CD4-positive, alpha-beta T cell (primary cell): ENCODE measurements at places on chromosomes 5 and 9. TPM values are rescaled to one million over a fixed set of nuclear protein-coding genes. Genes with fewer than 3 reads are reported as not detected.

GRCh38 chr9:85667374-85667773, 74.4 kb downstream of the AGTPBP1 start:
- DNase-seq: no peak

- no peak for DNase-seq
Observed at GRCh38 chr5:156395306-156395675, 68.3 kb downstream of the SGCD start.

DNA sequence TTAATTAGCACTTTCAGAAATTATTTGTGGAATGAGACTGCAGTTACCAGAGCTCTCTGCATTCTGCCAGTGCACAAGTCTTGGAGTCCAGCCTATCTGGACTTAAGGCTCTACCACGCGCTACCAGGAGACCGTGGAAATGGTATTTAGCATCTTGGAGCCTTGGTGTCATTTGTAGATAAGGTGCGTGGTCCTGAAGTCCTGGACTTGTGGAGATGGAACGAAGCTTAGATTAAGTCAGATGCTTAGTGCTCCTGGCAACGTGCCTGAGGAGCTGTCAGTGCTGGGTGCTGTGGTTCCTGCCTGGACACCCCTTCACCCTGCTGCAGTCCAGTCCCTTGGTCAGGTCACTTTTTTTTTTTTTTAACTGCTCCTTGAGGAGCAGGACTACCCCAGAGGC, 59.7 kb downstream of the RCL1 start:
- DNase-seq: no peak

DNA sequence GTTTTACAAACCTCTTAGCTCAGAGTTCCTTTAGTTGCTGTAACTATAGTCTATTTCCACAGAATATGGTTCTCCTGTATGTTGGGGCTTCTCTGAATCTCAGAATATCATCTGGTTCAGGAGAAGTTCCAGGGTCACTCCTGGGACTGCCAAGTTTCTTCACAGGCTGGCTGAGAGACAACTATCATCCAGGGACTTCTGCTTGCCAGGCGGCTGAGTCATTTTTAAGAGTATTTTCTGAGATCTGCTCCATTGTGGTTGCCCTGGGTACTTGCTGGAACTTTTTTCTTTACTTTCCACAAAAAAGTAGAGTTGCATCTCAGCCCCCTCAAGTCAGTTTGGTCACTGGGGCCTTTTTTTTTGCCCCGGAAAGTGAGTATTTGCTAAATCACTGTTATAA, 566.5 kb downstream of the LRRC70 start:
- DNase-seq: no peak

GRCh38 chr9:83754383-83754977, 46.7 kb upstream of the UBQLN1 start:
- no peak for DNase-seq

GRCh38 chr5:148403344-148403743, 19.6 kb downstream of the FBXO38 start:
- no peak for DNase-seq

GRCh38 chr5:142512043-142513042, 173.5 kb downstream of the FGF1 start:
- no peak for DNase-seq

GRCh38 chr5:67010684-67011409, 185.8 kb downstream of the CD180 start:
- DNase-seq: no peak

GRCh38 chr5:174306345-174307030, 261.0 kb downstream of the NSG2 start:
- DNase-seq: no peak

DNA sequence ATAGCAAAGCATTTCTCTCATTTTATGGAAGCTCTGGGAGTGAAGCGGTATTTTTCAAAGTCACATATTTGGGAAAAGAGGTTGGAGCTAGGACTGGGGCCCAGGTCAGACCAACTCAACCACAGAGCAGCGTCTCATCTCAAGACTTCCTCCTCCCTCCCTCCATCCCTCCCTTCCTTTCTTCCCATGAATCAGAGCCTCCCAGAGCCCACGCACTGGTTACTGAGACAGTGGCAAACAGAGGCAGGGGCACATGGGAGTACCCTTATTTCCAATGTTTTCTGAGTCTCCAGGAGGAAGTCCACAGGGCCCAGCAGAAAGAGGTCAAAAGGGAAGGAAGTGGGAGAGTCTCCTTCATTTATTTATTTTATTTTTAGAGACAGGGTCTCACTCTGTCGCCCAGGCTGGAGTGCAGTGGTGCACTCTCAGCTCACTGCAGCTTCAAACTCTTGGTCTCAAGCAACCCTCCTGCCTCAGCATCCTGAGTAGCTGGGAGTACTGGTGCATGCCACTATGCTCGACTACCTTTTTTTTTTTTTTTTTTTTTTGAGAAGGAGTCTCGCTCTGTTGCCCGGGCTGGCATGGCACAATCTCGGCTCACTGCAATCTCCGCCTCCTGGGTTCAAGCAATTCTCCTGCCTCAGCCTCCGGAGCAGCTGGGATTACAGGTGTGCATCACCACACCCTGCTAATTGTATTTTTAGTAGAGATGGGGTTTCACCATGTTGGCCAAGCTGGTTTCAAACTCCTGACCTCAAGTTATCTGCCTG, 52.5 kb upstream of the CDKN2AIPNL start:
- DNase-seq: no peak

GRCh38 chr9:126915281-126915816, 767 bp downstream of the RALGPS1 start:
- peak; percentile 23 for DNase-seq

- no peak for DNase-seq
Observed at GRCh38 chr5:148858106-148858505, 31.7 kb downstream of the ADRB2 start.

GRCh38 chr9:124773473-124774128, 2.5 kb upstream of the NR6A1 start:
- DNase-seq: no peak

GRCh38 chr5:119105971-119106370, 35.1 kb downstream of the DMXL1 start:
- no peak for DNase-seq

GRCh38 chr5:150625831-150626746, 14.4 kb upstream of the SYNPO start:
- no peak for DNase-seq

- DNase-seq: no peak
Observed at GRCh38 chr5:26666371-26666770, 372.0 kb downstream of the CDH9 start.

GRCh38 chr5:78542321-78542840, 106.2 kb downstream of the LHFPL2 start:
- DNase-seq: no peak

GRCh38 chr5:30600892-30601291, 592.6 kb upstream of the CDH6 start:
- no peak for DNase-seq

The ASB6 gene
- 28.5 TPM for total RNA-seq

The GKAP1 gene
- total RNA-seq: 9.5 TPM

The ADAMTSL2 gene
- total RNA-seq: 1.2 TPM

The TMEM171 gene
- total RNA-seq: not detected

The PCDHGA9 gene
- not detected for total RNA-seq

The PCDHA10 gene
- not detected for total RNA-seq

The KIF24 gene
- 0.14 TPM for total RNA-seq

The COL15A1 gene
- total RNA-seq: not detected
